ELR (cell line): ENCODE measurements at places on chromosomes 5 and 9.
A peak's percentile ranks its signal among the peaks of the same experiment; 100 is the strongest.

DNA sequence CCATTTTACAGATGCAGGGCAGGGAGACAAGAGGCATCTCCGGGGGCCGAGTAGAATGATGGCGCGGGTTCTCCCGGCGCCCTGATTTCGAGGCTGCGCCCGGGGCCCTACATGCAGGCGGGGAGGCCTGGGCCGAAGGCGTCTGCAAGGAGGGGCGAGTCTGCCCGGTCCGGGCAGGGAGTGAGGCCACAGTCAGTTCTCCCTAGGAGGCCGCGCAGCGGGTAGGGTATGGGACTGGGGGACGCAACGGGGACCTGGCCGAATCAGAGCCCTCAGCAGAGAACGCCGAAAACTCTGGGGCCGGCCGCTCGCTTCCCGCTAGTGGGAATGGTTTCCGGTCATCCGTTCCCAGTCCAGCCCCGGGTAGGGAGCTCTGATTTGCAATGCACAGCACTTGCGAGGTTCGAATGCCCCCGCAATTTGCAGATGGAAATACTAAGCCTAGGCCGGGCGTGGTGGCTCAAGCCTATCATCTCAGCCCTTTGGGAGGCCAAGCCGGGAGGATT, 6.4 kb downstream of the TLX3 start:
- no peak for DNase-seq

GRCh38 chr9:6218099-6218502, 2.5 kb downstream of the IL33 start:
- DNase-seq = peak; percentile 15

DNA sequence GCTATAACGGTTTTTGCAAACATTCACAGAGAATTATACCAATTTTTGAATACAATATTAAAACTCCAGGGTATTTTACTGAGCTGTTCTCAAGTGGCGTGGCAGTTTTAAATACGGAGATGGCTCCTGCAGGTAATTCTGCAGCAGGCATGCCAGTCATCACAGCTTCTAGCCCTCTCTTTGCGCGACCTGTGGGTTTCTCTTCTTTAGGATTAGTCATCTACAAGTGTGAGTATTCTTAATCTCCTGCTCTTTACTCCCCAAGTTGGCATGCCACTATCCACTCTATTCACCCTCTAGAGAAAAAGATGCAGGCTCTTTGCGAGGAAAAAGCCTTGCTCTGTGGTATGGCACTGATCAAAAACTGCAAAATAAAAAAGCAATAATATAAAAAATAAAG, 43.9 kb downstream of the ANKRD31 start:
- no peak for DNase-seq

- DNase-seq = no peak
Measured at GRCh38 chr5:570886-571285, 41.3 kb upstream of the CEP72 start.

GRCh38 chr5:87268126-87268969, 665 bp downstream of the RASA1 start:
- peak; percentile 69 for DNase-seq

- DNase-seq = no peak
Measured at GRCh38 chr9:94792511-94792910, 66.0 kb downstream of the AOPEP start.

DNA sequence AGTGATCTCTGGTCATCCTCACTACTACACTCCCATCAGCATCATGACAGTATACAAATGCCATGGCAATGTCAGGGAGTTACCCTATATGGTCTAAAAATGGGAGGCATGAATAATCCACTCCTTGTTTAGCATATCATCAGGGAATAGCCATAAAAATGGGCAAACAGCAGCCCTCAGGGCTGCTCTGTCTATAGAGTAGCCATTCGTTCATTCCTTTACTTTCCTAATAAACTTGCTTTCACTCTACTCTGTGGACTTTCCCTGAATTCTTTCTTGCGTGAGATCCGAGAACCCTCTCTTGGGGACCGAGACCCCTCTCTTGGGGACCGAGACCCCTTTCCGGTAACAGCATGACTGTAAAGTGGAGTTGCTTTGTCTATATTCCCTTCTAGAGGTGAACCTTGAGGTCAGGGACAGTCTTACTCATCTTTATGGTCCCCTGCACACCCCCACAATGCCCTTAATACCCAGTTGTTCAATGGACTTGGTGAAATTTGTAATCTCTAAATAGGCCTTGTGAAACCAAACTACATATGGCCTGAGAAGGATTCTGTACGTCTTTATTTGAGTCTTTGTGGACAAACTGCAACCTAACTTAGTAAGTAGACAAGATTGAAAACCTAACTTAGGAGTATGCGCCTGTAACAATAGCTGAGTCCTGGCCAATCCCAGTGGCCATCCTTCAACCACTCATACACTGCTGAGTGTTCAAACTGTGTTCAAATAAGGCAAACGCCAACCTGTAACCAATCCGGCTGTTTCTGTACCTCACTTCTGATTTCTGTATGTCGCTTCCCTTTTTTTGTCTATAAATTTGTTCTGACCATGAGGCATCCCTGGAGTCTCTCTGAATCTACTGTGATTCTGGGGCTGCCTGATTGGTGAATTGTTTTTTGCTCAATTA, 32.3 kb upstream of the UBTD2 start:
- DNase-seq = no peak

- DNase-seq = no peak
Measured at GRCh38 chr9:37675661-37676060, 24.9 kb downstream of the FRMPD1 start.

- peak; percentile 43 for DNase-seq
Measured at GRCh38 chr5:79512471-79513307, 1.2 kb downstream of the HOMER1 start.
